ENCODE measurements at places on chromosomes 7 and 10.

- DNase-seq: no peak
Measured at GRCh38 chr10:86981716-86982115, 13.4 kb downstream of the ADIRF start.

- no peak for DNase-seq
Measured at GRCh38 chr10:76641215-76641614, 996.4 kb downstream of the KCNMA1 start.

DNA sequence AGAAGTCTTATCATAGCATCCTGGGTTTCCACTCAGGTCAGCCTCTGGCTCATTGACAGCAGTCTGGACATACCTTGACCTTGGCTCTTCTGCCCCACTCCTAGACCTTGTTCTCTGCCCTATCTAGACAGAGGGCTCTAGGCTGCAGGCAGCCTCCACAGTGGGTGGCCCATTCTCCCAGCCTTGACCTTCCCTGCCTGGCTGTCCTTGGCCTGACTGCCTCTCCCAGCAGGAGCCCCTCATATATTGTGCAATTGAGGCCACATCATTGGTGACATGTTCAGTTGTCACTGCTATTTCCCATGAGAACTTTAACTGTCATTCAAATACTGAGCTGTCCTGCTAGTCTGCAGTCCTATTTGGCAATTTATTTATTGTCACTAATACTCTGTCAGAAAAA, 503.4 kb downstream of the PLXNA4 start:
- DNase-seq: no peak

DNA sequence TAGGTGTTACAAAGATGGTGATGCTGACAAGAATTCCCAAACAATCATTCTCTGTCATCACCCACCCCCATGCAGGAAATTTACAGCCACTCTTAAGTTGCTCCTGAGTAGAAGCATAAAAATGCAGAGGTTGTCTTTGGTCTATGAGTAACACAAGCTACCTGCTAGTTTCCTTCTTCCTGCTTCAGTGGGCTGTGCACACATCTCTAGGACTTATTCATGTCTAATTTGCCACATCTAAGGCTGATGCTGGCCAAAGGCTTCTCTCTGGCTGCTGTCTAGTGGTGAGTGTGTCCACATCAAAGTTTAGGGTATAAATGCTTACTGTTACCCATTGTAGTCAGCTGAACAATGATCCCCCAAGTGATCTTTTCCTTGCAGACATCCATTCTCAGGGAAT, 662.5 kb downstream of the TYW1 start:
- DNase-seq: no peak

DNA sequence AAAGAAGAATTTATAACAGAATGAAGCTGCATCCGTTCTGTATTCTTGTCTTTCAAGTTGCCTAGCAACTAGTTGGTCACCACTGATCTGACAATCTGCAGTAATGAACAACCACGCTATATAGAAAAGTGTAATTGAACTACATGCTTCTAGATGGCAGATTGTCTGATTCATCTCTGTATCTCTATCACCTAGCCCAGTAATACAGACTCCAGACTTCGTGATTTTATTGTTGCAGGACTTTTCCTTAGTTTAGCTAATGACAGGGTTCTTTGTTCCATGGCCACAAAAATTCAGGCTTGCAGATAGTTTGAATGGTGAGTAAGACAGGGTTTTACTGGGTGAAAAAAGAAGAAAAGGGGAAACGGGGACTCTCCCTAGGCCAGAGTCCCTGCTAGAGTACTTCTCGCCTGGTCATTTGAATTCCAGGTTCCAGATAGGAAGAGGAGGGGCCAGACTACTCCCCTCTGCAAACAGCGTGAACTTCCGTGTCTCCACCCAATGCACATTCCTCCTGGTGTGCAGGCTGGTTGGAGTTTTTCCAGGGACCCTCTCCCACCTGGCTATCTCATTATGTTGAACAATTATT, 45.9 kb downstream of the COL1A2 start:
- no peak for DNase-seq

DNA sequence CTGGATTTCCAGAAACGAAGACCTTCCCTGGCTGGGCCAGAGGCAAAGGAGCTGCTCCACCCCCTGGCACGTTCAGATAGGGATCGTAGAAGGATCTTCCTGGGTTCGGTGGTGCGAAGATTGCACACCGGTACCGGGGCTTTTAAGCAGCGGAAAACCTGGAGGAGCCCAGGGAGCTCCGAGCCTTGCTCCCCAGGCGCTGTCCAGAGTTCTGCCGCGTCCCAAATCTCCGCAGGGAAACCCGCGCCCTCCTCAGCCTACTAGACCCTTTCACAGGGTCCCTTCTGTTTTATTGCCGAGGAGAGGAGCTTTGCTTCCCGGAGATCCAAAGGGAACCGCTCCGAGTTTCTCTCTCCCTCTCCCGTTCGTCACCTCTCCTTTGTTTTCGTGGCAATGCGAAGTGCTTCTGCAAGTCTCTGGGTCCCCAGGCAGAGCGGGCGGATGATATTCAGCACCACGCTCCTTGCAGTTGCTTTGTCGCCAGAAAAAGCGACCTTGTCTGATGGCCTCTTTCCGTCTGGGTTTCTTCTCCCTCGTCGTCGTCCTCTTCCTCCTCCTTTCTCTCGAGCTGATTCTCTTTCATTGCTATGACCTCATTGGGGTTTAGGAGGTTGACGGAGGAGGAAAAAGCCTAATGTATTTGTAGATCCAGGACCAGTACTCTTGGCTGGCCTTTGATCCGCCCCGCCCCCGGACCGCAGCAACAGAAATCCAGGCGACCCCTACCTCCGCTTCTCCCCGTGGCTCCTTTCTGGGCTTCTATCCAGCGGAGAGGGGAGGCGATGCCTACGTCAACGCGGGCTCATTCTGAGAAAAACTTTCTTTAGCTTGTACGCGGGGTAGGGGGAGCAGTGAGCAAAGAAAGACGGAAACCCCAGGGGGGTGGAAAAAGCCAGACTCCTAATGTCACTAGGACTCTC, at the start of gene TMEM196:
TSS of gene TMEM196 (minus strand) at position 777 of the 920 bp plus-strand sequence. CDS start 921 bp downstream, outside the sequence.
- DNase-seq: no peak
